Posterior cingulate gyrus (tissue), 11 donors: ENCODE measurements at places on chromosomes 5 and 9.
A peak's percentile ranks its signal among the peaks of the same experiment; 100 is the strongest.

- no peak for DNase-seq
These were observed 43.1 kb upstream of the CKMT2 start for GRCh38 chr5:81189875-81190498.

DNA sequence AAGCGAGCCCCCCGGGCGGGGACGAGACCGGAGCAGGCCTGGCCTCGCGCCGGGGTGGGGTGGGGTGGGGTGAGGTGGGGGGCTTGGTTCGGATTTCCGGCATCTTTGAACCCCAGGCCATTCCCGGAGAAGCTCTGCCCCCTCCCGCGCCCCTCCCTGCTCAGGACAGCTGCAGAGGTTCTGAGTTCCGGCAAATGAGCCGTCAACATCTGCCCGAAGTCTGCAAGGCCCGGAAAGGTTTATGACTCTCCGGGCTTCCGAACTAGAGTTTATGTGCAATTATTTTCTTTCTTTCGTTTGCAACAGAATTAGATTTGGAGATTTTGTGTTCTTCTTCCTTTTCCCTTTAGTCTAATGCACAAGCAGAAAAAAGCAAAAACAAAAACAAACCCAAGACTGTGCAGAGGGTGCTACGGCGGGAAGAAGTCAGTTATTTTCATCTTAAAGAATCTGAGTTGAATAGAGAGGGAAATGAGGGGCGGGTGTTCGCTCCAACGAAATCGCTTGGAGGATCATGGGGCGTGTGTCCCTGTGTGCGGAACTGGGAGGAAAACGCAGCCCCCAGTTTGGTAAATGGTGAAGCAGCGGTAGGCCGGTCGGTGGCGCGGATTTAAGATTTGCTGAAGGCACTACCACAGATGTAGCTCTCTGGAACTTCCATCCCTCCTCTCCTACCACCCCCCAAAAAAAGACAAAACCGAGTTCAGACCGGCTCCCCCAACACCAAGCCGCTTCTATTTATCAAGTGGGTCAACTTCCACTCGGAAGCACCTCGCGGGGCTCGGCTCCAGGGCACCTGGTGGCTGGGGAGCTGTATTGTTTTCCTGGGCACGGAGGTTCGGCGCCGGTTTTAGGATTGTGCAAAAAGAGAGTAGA, 4.8 kb downstream of the LHX2 start:
- DNase-seq = peak; percentile 76

DNA sequence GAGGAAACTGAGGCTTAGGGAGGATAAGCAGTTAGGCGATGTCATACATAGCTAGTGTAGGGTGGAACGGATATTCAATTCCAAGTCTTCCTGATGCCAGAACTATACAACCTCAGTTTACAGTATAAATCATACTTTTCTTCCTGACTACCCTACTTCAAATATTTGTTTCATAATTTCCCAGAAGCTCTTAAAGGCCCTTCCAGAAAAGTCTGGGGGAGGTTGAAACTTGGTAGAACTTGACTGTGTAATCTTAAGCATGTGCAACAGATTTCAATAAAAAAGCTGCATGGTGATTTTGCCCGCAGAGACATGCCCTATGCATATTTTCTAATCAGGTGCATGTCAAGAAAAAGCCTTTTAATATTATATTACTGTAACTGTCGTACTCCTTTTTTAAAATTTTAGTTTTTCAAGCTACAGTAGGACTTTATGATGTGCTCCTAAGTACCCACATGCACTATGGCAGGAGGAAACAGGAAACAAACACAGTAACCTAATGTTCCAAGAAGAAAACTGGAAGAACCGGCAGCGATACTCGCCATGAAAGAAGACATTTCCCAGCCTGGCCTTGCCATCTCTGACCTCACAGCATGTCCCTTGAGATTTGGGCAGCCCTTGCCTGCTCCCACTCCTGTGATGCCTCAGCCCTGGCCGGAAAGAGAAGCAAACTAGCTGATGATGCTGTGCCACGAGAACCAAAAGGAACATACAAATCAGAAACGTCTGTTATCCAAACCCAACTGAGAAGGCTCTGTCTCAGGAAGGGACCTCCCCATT, 266.0 kb downstream of the EFNA5 start:
- no peak for DNase-seq

DNA sequence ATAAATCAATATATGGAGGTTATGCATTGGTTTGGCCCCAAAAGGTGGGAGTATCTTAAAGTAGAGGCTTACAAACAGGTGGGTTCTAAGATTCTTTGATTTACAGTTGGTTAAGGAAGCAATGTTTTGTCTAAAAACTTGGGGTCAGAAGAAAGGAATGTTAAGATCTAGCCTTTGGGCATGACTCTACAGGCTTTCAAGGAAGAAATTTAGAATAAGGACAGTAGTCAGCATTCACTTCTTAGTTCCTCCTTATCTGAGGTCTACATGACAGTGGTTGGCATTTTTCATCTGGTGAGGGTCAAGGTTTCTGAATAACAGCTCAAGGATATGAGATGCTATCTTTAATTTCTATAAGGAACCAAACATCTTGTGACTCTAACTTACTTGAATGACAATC, 122.8 kb downstream of the CAMK4 start:
- no peak for DNase-seq

- DNase-seq = no peak
These were observed 443.1 kb upstream of the ZNF462 start for GRCh38 chr9:106419829-106420228.

GRCh38 chr9:18023332-18023731, 444.5 kb downstream of the SH3GL2 start:
- DNase-seq = no peak

DNA sequence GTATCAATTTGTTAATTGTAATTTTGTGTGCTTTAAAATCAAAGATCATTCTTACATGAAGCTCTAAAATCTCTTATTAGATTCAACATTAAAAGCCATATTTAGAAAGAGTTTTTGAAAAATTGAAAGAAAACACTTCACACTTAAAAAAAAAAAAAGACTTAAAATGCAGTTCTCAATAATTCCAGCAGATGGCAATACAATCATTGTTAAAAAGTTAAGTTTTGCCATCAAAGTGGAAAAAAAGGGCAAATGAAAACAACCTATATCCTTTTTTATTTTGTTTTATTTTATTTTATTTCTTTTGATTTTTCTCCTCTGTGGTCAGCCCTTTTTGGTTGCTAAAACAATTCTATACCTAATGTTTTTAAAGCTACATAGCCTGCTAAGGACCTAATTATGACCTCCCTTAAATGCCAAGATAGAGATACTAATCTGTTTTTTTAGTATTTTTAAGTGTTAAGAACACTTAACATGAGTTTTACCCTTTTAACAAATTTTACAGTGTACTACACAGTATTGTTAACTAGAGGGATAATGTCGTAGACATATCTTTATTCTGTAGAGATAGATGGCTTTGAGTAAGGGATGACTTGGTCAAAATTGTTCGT, 154.2 kb upstream of the DAB2 start:
- DNase-seq = no peak

DNA sequence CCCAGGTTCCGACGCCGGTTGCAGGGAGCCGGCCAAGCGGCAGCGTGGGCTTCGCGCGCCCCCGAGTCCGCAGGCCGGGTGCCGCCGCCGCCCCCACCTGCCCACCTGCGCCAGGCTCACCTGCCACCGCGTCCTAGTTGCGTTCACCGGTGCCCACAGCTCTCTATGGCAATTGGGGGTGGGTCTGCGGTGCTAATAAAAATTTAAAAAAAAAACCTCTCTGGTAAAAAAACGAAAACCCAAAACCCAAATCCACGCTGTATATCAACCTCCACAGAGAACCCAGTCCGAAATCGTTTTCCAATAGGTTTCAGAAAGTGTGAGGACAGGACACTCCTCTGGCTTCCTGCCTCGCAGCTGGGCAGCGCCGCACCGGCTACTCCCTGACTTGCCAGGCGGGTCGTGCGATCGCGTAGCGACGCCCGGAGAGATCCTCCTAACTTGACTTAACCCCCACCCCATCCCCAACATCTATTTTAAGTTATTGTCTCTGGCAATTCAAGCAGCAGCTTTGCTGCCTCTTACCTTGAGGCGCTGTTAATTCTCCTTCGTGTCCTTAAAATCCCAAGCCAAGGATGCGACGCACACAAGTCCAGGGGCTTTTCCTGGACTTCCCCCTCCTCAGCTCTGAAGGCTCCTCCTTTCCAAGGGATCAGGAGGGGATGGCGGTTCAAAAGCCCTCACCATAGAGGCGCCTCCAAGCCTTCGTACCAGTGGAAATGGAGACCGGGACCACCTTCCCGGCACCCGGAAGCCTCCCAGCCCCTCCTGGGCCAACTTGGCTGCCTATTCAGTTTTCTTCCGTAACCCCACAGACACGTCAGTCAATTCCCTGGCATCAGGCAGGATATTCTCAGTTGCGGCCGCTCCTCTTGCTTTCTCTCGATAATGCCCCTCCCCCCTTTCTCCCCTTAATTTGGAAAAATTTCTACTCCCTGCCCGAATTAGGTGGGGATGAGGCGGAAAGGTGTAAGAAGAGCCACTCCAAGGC, 1639.4 kb upstream of the C9orf72 start:
- peak; percentile 84 for DNase-seq

DNA sequence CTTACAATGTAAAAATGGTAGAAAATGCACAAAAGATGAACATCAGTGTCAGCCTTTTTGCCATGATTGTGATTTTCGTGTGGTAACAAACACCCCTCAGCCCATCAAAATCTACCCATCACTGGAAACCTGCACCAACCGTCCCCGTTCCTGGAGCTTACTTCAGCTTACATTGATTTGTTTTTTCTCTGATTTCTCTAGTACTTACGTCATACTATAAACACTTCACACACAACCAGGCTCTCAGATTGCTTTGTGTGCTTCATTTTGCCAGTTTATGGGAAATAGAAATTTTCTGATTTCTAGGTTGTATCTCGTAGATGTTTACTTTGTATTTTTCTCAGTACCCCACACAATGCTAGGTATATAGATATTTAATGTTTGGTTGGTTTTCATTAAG, 129.1 kb downstream of the RAB3C start:
- no peak for DNase-seq

GRCh38 chr9:123973590-123974223, 37.9 kb upstream of the LHX2 start:
- DNase-seq = peak; percentile 7

GRCh38 chr5:173371400-173371799, 43.2 kb upstream of the STC2 start:
- no peak for DNase-seq

GRCh38 chr5:58286741-58287140, 173.1 kb downstream of the PLK2 start:
- no peak for DNase-seq

DNA sequence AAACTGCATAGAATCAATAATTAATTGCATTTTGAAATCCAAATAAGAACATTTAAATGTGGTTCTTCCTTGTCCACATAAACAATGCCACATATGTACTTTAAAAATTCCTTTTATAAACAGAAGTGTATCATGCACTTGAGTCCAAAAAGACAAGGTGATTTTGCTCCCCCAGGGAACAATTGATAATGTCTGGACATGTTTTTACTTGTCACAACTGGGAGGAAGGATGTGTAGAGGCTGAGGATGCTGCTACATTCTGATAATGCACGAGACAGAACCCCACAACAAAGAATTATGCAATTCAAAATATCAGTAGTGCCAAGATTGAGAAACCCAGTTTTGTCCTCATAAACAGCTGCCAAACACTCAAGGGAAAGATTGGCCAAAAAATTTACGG, 181.1 kb upstream of the ISL1 start:
- DNase-seq = no peak

- no peak for DNase-seq
These were observed 115.2 kb downstream of the GNAQ start for GRCh38 chr9:77916410-77916819.

DNA sequence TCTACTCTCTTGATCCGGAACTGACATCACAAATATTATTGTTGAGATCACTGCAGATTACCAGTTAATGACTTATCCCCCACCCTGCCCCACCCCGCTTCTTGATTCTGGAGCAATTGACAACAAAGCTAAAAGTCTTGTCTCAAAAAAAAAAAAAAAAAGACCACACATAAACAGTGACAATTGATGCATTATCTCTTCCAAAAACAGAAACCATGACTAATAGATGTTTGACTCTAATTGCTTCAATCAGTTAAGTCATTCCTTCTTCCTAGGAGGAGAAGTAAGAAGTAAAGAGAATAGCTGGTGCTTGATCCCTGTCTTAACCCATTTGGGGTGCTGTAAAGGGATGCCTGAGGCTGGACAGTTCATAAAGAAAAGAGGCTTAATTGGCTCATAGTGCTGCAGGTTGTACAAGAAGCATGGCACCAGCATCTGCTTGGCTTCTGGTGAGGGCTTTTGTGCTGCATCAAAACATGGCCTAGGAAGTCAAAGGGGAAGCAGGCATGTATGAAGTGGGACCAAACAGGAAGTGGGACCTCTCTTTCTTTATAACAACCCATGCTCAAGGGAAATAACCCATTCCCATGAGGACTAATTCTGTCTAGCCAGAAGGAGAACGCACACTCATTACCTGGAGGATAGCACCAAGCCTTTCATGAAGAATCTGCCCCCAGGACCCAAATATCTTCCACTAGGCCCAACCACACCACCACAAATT, 158.7 kb downstream of the TMEM167A start:
- DNase-seq = no peak

- DNase-seq = no peak
These were observed 10.8 kb downstream of the TCF7 start for GRCh38 chr5:134125039-134126015.

GRCh38 chr5:117863586-117864296, 1124.6 kb downstream of the DTWD2 start:
- DNase-seq = no peak

- DNase-seq = no peak
These were observed 296.5 kb downstream of the ARHGAP26 start for GRCh38 chr5:143066556-143067281.

GRCh38 chr9:93303258-93303771, 119.4 kb downstream of the WNK2 start:
- no peak for DNase-seq

- DNase-seq = no peak
These were observed 892.9 kb downstream of the NR2F1-AS1 start for GRCh38 chr5:92687821-92688722.

DNA sequence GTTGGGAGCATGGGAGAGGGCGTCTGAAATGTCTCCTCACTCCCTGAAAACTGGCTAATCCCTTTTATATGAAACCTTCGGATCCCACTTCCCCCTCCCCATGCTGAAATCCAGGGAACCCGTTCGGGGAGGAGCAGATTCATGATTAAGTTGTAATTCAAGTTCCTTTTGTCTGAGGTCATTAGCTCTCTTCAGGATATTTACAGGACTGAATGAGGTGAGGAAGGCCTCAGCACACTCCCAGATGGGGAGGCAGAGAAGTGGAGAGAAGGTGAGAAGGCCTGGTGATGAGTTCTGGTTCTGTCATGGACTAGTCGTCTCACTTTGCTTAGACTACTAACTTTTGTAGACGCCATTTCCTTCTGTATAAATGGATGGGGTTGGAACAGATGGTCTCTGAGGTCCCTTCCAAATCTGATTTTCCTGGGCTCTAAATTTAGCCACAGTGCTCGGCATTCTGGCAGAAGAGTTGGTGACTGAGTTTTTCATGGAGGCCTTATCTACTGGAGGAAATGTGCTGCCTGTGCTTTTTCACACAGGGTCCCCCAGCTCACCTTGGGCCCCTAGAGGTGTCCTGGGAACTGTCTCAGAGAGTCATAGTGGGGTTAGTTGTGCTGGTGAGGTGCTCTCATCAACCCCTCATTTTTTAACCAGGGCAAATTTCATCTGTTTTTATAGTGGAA, 62.3 kb downstream of the PRDM6 start:
- DNase-seq = no peak
